Activated CD4-positive, alpha-beta T cell treated with anti-CD3 and anti-CD28 coated beads, Interleukin-2, amount 50 U/mL, for 16 hours (primary cell): ENCODE measurements at places on chromosomes 6 and 20.

DNA sequence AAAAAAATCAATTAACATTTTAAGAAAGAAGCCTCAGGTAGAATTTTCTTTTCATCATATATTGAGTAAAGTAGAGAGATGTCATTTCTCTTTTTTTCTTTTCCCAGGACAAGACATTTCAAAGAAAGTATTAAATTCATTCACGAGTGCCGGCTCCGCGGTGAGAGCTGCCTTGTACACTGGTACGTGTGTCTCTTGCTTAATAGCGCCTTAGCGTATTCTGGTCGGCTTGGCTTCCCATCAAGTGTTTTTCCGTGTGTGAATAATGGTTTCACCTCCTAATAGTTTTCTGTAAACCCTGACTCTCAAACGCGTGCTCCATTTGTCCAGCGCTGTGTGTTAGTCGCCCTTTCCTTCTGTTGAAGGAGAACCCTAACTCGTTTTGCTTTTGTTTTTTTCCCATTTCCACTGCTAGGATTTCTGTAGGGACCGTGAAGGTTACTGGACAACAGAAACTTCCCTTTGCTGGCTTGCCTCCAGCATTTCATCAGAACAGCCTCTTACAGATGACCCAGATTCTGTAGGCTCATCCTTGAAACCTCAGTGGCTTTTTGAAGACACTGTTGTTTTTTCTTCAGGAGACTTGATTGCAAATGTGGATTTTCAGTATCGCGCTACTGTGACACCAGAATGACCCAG lies 45.7 kb upstream of the IRF4 start:
- no peak for DNase-seq

- no peak for DNase-seq
Measured at GRCh38 chr6:10690651-10691445, 3.6 kb downstream of the C6orf52 start.

DNA sequence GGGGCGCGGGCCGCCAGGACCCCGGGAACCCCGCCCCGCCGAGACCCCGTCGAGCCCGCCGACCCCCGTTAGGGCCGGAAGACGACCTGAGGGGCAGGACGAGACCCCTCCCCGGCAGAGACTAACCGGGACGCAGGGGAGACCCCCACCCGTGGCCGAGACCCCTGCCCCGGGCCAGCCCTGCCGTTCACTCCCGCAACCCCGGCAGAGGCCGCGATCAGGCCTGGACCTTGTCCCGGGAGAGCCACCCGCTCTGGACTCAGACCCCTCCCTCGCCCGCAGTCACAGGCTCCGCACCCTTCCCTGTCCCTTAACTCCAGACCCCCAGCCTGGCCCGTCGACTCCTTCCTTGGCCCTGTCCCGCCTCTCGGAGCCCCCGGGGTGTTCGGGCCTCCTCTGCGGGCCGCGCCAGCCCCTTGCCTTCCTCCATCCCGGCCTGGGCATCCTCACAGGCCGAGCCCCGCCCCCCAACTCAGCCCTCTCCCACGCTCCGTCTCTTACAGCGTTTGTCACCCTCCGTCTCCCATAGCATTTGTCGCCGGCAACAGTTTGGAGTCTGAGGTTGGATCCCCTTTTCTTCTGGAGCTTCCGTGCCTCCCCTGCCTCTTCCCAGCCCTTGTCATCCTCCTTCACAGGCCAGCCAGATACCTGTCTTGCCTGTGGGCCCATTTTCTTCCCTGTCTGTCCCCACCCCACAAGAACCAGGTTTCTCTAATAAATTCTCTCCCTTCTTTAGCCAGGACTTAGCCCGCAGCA lies 569 bp downstream of the TCEA2 start:
- DNase-seq = no peak

GRCh38 chr6:157741948-157742556 lies 81.0 kb upstream of the SNX9 start:
- DNase-seq = no peak

DNA sequence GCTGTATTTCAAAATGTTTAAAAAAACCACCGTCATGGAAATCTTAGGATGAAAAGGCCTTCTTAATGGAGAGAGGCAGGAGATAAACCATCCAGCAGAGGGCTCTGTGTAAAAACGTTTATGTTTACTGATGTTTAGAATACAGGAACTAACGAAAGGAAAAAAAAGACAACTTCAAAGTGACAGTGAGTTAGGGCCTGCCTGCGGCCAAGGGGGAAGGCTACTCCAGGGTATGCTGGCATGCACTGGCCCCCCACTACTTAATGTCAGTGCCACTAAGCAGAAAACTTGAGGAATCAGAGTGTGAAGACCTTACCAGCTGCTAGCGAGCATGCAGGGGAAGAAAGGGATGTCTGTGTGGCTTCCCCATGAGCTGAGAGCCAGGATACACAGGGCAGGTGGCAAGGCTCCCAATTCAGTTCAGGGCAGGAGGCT lies 47.7 kb downstream of the AKAP7 start:
- peak; percentile 36 for DNase-seq

GRCh38 chr6:105193647-105194046 lies 13.8 kb upstream of the POPDC3 start:
- DNase-seq = no peak

DNA sequence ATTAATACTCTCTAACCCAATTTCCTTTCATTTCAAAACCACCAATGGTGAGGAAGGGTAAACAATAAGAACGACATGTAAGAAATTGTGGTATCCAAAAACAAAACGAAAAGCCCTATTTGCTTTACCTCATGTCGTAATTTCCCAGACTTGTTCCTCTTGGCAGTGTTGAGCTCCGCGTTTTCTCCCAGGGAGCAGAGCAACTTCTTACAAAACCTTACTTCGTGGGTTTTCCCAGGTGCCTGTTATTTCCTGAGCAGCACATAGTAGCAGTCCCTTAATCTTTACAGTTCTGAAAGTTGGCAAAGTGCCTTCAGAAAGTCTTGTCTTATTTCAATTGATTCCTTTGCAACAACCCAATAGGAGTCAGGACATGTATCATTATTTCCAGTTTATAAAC lies 207.9 kb upstream of the MARCKS start:
- no peak for DNase-seq

DNA sequence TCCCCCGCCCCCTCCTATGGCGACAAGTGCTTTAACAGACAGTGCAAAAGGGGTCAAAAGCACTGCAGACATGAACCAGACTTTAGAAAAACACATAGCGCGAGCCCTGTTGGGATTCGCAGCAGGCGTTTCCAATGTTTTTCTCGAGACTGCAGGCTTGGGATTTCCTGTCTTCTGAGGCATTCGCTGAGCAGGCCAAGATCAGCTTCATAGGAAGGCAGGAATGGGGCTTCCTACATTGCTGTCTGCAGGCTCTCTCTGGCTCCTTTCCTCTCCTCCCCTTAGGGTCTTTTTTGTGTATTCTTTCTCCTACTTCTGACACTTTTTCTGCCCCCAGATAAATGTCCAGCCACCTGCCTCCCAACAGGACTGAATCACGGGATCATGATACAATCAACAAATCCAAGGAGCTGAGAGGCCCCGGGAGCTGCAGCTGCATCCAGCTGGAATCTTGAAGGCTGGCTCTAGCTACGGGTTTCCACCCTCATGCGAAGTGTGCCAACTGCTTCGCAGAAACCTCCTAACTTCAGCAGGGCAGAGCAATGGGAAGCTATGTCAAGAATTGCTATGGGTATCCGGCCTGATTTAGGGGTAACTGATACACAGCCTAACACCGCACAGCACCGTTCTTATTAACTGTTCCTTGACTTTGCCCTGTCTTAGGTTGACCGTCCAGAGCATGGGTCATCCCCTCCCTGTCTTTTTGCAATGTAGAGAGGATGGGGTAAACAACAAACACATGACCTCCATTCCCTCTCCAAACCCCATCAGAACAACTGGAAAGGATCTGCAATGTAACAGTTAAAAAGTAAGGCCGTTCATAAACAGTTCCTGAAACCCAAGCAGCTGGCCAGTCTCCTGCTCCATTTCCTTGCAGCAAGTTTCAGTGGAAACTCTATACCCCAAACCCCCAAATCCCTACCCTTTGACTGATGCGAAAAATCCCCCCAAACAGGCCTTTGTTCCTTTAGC lies 31.5 kb downstream of the SNX5 start:
- no peak for DNase-seq

GRCh38 chr20:39789411-39789810 lies 827.3 kb downstream of the DHX35 start:
- no peak for DNase-seq

GRCh38 chr6:106116125-106116832 lies 30.1 kb downstream of the PRDM1 start:
- no peak for DNase-seq

- no peak for DNase-seq
Measured at GRCh38 chr20:5150226-5151076, 23.6 kb downstream of the CDS2 start.

DNA sequence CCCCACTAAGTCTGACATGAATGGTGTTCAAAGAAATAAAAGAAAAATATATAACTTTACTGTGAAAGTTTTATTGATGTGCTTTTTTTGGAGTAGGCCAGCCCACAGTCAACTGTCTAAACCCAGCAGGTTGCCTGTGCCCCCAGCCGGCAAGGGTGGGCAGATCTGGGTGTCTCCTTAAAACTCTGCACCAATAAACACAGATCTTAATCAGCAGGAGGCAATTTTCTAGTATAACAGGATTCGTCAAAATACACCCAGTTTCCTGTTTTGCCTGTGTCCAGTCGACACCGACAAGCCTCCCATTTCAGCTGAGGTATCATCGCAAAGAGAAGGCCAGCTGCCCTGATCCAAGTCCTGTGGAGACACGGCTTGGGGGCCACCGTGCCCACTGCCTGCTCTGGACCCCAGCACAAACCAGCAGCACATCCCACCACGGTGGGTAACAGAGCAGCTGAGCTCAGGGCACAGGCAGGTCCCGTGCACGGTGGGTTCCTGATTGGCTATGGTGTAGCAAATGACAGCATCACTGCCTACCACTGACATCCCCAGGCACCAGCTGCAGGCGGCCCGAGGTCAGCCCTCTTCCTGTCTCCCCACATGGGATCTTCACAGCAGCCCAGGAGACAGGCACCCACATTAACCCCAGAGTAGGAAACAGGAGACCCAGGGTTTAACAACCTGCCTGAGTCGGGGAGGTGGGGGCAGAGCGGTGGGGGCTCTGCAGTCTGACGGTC lies 15.7 kb downstream of the BMP7 start:
- peak; percentile 30 for DNase-seq

DNA sequence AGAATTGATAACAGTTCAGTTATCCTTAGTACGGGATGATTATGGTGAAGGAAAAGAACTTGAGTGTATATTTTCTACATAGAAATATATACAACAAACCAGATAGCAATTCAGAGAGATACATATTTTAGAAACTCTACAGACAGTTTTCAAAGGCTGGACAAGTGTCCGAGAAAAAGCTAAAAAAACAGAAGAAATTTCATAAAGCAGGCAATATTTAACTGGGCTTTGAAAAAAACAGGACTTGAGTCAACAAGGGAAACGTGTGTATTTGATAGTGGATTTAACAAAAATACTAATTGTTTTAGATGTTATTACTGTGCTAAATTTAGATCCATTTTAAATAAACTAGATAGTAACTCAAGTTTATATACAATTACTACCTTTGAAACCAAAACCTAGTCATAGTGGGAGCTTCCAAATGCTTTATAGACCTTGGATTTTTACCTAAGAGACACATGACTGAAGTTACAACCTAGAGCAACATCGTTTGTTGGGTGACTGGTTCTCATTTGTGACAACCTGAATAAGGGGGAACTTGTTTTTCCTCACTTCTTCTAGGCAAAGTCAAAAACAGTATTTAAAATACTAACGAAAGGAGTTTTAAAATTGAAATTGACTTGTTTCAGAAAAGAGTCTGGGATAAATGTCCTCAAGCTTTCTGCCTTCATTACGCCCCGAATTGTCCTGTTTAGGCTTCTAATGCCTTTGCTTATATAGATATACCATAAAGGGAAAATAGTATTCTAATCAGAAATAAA lies 116.7 kb upstream of the PRSS16 start:
- DNase-seq = peak; percentile 37

GRCh38 chr20:63167026-63167917 lies 48.7 kb downstream of the YTHDF1 start:
- DNase-seq = no peak

GRCh38 chr6:84469144-84469543 lies 241.7 kb upstream of the CEP162 start:
- no peak for DNase-seq

GRCh38 chr6:143064271-143064670 lies 3.6 kb downstream of the AIG1 start:
- no peak for DNase-seq

- DNase-seq = no peak
Measured at GRCh38 chr6:35566794-35567193, 54.1 kb upstream of the TULP1 start.

DNA sequence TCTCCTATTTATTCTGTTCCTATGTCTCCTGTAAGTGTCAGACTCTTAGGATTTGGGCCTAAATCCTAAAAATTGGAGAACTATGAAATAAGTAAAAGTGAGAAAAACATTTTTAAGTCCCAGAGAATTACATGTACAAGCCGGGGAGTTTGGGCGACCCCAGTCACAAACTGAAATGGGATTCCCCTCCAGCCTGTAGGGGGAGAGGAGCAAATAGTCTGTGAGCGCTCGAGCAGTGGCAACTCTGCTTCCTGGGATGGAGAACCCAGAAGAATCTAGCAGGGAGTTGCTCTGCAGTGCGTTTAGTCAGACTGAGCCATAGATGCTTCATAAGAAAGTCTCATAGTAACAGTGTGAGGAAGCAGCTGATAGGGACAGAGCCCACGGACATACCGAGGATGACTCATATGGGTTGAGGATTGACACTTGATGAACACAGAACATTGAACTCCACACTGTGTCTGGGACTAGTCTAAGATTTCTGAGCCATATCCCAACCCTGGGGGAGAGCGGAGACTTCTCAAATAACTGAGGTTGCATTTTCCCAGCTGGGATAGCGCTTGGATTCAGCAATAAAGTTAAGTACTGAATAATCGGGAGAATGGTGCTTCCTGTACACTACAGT lies 437.2 kb downstream of the BCKDHB start:
- DNase-seq = peak; percentile 11

GRCh38 chr6:71766146-71766760 lies 120.1 kb upstream of the RIMS1 start:
- DNase-seq = no peak

DNA sequence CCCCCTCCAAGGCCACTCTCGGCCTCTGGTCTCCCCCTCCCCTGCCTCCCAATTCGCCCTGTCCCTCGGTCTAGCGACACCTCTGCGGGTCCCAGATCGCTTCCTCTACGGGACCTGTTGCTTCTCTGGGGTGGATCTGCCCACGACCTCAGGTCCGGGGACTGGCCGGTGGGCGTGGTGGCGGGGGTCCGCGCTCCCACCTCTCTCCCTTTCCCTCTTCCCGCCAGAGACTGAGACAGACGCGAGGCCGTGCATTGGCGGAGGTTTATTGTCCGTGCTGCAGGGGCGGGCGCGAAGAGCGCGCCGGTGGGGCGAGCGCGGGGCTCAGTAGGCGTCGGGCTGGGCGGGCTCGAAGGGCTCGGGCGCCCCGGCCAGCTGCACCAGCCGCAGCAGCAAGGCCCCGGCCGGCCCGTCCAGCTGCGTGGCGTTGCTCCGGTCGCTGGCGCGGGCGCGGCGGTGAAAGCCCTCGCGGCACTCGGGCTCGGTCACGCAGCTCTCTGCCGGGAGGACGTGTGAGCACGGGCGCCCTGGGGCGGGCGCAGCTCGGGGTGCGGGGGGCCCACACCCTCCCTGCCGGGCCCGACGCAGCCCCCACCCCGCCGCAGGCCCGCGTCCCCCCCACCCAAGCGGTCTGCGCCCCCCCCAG lies 2.1 kb downstream of the AVP start:
- no peak for DNase-seq
